Fibroblast of upper back skin (primary cell): ENCODE measurements at places on chromosomes 4 and X.

DNA sequence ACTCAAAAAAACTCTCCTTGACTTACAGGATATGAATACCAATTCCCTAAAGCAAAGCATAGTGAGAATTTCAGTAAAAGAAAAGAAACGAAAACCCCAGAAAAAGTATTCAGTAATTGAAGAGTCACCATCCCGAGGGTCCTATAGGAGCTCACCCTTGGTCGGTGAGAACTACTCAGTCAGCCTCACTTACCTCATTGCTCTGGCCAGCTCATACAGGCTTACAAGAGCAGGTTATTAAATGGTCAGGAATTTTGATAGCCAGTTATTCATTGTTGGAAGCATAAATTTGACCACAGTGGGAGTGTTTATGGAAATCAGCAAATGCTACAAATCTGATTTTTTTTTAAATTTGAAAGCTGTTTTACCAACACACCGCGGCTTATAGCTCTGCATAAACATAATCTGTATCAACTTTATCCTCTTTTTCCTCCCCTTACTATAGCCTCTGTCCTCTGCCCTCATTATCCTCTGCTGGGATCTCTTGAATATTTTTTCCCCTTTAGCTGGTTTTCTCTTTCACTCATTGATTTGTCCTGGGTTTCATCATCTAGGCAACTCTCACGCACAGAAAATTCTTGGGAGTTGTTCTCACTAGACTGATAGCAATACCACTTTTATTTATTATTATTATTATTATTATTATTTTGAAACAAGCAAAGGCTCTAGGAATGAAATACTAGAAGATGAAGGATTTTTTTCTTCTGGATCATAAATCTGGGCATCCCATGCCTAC, 11.0 kb upstream of the CXCL2 start:
- peak; percentile 95 for DNase-seq

GRCh38 chr4:141705747-141706377, 69.5 kb downstream of the IL15 start:
- no peak for DNase-seq

DNA sequence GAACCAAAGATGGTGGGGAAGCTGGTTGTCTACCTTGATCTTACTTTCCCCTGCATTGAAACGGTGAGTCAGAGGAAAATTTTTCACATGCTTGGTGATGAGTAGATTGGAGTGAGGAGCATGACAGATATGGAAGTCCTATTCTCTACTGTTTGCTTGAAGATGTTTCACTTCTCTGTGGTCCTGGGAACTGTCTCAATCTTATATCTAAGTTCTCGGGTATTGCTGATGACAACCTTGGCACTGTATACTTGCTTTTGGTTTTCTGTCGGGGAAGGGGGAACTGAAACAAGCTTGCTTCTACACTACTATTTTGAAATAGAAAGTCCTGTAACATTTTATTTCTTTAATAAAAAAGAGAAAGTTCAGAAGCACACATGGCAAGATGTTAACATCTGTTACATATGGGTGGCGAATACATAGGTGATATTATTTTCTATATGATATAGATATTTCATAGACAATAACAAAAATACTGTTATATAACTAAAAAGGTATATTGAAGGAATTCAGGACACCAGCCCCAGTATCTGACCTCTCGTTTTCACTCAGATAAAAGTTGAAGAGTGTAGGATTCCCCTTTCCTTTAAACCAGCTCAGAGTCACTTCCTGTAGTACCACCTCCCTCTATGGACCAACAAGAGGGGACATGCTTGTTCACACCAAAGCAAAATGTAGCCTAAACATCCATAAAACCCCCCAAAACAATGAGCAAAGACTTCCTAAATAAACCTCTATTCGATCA, 88.8 kb downstream of the FMR1NB start:
- no peak for DNase-seq

- DNase-seq = no peak
Measured at GRCh38 chr4:73707269-73707875, 33.0 kb upstream of the CXCL8 start.

DNA sequence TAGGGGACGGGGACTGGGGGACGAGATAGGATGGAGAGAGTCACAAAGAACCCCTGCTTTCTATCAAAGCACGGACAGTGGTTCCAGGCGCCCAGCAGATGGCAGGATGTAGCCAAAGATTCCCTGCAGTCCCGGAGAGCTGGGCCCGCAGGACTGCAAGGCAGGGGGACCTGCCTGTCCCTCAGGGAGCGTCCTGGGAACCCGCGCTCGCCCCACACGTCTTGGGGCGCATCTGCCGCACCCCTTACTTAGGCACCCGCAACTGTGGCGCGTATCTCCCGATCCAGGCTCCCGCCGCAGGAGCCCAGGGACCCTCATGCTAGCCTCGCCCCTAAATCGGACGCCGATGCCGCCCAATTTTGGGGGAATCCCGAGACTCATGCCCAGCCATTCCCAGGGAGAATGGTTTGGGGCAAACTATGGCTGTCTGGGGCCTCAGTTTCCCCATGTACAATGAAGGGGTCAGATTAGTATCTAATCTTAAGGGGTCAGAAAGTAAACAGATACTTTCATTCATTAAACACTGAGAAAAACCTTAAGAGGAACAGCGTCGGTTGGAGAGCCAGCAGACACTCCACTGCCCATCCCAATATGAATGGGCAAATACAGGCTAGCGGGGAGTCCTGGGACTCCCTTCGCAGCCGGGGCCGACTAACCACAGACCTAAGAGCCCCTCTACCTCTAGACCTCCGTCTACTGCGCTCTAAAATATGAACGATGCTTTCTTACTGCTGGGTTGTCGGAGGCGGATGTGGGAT, 581 bp upstream of the STK32B start:
- DNase-seq = peak; percentile 75

- no peak for DNase-seq
Measured at GRCh38 chrX:118178450-118178849, 61.8 kb upstream of the KLHL13 start.

DNA sequence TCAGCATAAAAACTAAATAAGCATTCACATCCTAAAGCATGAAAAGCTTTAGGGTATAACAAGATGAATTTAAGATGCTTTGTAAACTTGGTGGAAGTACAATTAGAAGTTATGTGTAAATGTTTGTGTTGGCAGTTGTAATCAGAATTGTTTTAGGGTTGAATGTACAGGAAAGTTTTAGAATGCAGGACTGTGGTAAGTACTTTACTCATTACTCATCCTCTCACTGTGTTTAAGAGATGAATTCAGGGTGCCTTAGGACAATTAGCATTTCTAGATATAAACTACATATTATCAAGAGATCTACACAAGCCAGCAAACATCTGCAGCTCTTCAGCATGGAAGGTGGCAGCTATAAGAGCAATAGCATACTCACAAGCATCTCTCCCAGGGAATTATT, 77.5 kb upstream of the ELOVL6 start:
- DNase-seq = peak; percentile 54

GRCh38 chr4:74953647-74954046, 20.7 kb downstream of the PARM1 start:
- no peak for DNase-seq

- no peak for DNase-seq
Measured at GRCh38 chr4:80188801-80189458, 8.4 kb upstream of the PRDM8 start.

DNA sequence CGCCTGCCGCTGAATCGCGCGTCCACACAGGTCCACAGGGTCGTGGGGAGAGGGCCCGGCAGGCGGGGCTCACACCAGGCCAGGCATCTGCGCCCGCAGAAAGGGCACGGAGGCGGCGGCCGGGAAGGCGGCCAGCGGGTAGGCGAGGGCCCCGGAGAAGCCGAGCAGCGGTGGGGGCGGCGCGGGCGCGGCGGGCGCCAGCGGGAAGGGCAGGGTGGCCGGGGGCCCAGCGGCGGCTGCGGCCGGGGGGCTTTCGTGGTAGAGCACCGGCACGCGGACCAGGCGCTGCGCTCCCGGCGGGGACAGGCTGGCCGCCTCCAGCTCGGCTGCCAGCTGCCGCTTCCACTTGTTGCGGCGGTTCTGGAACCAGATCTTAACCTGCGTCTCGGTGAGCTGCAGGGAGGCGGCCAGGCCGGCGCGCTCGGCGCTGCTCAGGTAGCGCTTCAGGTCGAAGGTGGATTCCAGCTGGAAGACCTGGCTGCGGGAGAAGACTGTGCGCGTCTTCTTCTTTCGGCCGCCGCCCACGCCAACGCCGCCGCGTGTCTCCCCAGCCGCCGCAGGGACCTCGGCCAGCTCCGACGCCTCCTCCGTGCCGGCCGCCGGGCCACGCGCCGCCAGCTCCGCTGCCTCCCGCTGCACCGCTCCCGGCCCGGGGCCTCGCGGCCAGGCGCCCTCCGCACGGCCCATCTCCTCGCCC, 3.9 kb downstream of the HMX1 start:
- no peak for DNase-seq

GRCh38 chr4:87531621-87532020, 2.4 kb upstream of the SPARCL1 start:
- no peak for DNase-seq

- DNase-seq = peak; percentile 63
Measured at GRCh38 chrX:100072336-100072735, 337.7 kb downstream of the PCDH19 start.

DNA sequence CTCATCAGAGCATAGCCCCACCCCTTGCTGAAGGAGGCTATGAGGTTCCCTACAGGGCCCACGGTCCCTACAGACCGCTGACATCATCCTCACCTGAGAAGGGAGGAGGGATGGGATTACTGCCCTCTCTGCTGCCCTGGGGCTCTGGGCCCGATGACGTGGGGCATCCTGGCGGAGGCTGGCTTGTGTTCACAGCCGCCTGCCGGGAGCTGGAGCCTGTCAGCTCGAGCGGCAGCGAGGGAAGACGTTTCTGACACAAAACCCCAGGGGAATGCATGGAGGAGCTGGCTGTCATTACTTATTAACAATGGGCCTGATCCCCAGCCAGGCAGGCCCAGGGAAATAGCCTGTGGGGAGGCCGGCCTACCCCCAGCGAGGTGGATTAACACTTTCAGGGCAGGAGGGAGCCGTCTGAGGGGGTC, 106.6 kb upstream of the ATP6AP2 start:
- peak; percentile 59 for DNase-seq

DNA sequence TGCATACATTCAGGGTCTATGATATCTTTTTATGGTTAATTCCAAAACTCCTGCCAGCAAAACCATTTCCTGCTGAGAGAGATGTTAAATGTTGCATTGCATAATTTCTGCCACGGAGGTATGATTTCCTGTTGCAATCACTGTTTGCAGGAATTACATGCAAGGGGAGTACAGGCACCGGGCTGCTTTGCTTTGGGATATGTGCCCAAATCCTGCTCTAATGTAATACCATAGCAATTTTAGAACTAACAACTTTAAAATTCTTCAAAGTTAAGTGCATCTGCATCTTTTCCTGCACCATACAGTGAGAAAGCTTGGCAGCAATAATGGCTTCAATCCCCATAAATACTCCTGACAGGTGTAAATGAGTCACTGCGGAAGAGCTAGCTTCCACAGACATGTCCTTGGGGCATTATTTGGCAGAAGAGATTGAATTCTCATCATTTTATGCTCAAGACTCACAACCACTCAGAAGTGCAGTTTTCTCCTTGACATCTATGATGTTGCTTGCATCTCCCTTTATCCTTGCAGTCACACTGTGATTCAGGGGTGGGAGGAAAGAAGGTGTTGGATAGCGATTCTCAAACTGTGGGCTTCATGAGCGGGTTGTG, 29.6 kb downstream of the TRIM2 start:
- peak; percentile 100 for DNase-seq

- peak; percentile 14 for DNase-seq
Measured at GRCh38 chr4:15366721-15367120, 61.1 kb upstream of the C1QTNF7 start.

DNA sequence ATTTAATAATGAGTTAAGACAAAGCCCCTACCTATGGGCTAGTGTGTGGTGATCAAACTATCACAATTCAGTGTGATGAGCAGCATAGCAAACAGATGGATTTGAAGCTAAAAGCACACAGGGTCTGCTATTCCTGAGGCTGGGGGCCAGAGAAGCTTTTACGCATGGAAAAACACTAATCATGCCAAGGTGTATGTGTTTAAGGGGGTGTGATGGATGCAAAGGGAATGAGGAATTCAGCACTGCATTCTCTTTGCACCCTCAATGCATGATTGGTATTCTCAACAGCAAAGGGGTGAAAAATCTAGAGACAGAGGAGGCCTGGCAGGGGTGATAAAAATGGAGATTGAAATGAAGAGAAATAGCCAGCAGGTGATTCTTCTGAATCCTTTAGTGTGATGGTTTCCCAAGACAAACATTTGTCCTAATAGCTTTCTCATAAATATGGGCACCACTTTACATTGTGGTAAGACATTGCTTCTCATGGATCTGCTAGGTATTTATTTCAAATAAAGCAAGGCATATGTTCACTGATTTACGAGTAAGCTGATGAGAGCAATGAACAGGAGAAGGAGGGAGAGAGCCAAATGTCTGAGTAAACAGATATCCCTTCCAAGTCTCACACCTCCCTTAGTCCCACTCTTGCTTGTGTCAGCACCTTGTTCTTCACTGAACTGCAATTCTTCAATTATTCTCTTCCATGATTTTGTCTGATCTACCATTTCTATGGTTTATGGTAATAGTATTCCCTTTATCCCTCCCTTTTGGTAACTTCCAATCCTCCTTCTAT, 15.7 kb downstream of the C1QTNF7 start:
- no peak for DNase-seq

DNA sequence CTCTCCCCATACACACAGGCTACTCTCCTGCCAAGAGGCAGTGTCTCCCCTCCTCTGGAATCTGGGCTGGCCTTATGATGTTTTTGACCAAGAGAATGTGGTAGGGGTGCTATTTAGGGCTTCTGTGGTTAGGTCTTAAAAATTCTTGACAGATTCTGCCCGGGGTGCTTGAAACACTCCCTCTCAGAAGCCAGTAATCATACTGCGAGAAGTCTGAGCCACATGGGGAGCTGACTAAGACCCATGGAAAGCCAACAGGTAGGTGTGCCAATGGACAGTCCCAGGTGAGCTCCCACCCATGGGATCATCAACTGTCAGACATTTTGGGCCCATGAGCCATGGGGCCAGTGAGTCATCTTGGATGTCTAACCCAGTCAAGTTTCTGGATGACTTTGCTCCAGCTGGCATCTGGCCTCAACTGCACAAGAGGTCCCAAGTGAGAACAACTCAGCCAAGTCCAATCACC, 315.7 kb downstream of the FBXW7 start:
- peak; percentile 21 for DNase-seq

GRCh38 chr4:130074096-130074495, 978.1 kb downstream of the C4orf33 start:
- DNase-seq = no peak

DNA sequence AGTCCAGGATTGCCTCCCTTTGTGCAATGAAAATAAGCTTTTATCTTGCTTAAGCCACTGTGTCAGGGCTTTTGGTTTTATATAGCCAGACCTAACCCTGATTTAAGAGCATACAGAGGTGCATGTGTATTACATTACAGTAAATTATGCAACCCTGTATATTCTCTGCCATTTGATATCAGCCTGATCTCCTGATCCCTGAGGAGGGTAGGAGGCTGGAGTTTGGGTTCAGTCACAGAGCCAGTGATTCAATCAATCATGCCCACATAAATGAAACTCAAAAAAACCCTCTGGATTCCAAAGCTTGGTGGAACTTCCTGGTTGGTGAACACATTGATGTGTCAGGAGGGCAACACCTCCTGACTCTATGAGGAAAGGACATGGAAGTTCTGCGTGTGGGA, 7.3 kb upstream of the KLHL8 start:
- no peak for DNase-seq
